NCI-H460 (cell line): ENCODE measurements at places on chromosomes 2 and 18. TPM values are rescaled to one million over a fixed set of nuclear protein-coding genes. Genes with fewer than 3 reads are reported as not detected.
A peak's percentile ranks its signal among the peaks of the same experiment; 100 is the strongest.

The ASB18 gene
- not detected in 2 replicates for total RNA-seq

The LGALSL gene
- total RNA-seq: 13.3 and 15.7 TPM in 2 replicates

The ZNF521 gene
- not detected in 2 replicates for total RNA-seq

GRCh38 chr2:9770308-9771100 is 72.8 kb upstream of the TAF1B start:
- DNase-seq: peak; percentile 61

- DNase-seq: peak; percentile 40
These were observed 13.0 kb upstream of the FAHD2A start for GRCh38 chr2:95389245-95390119.

- DNase-seq: no peak
These were observed 856 bp downstream of the ACAA2 start for GRCh38 chr18:49812286-49813068.

- DNase-seq: no peak
These were observed 3.4 kb downstream of the DIPK1C start for GRCh38 chr18:74453642-74454198.
